Stimulated activated CD4-positive, alpha-beta T cell treated with anti-CD3 and anti-CD28 coated beads, Interleukin-12 subunit alpha, Interleukin-12 subunit beta, amount 100 ng/mL, for 24 hours (primary cell): ENCODE measurements at places on chromosomes 5 and 9.
A peak's percentile ranks its signal among the peaks of the same experiment; 100 is the strongest.

- peak; percentile 74 for DNase-seq
Measured at GRCh38 chr5:79235634-79236361, at the start of gene JMY. TSS of gene JMY (plus strand) at chr5:79236131. CDS start at chr5:79236651, 520 bp downstream.

DNA sequence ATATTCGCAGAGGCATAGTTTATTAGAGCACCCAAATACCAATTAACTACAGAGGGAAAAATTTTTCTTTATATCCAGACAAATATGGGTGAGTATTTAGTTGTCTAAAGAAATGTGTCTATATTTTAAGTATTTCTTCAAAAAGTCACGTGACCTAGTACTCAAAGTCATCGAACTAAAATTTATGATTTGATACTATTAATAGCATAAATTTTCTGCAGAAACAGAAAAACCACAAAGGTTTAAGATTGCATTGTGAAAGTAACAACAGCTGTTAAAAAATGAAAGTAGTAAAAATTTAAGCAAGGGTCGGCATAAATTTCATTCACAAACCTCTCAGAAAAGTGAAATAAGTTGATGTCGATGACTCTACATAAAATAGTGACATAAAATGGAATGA, 323.9 kb upstream of the RORB start:
- DNase-seq, result no peak

GRCh38 chr5:40401284-40402006, 278.3 kb upstream of the PTGER4 start:
- DNase-seq, result no peak

- no peak for DNase-seq
Measured at GRCh38 chr9:96258967-96259366, 43.0 kb downstream of the HSD17B3 start.

GRCh38 chr5:157914151-157914788, 55.3 kb upstream of the CLINT1 start:
- no peak for DNase-seq
